ENCODE measurements at places on chromosomes 11 and 22.

DNA sequence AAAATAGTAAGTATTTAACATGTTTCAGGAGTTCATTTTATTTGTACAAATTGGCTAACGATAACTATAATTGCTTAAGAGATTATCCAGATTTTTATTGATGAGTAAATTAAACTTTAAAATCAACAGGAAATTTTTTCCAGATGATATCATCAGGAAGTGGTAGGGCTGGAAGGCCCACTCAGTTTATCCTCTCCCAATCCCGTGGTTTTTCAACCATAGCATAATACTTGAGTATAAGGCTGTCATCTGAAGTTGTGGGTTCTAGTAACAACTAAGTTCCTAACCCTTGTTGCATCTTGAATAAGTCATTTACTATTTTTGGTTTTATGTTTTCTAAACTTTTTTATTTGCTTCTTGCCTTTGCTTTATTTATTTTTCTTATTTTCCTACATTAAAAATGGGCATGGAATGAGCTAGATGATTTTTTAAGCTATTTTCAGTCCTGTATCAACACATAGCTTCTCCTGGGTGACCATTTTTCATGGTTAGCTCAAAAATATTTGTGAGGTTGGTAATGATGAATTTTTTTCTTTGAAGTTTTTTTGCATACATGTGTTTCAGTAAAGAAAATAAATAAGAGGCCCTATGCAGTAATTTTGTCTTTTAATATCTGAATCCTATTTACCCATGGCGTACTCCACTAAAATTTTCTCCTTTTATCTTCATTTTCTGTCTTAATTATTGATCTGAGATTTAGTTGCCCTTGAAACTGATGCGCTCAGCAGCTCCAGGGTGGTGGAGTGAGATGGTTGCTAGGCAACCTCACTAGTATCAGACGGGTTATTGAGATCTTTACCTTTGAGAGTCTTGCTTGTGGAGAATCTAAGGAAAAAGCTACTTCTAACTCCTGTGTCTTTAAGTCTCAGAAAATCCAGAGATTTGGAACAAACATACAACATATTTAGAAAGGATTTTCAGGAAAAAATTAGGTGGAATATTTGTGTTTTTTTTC, 452.0 kb upstream of the CCDC179 start:
- DNase-seq, result no peak

DNA sequence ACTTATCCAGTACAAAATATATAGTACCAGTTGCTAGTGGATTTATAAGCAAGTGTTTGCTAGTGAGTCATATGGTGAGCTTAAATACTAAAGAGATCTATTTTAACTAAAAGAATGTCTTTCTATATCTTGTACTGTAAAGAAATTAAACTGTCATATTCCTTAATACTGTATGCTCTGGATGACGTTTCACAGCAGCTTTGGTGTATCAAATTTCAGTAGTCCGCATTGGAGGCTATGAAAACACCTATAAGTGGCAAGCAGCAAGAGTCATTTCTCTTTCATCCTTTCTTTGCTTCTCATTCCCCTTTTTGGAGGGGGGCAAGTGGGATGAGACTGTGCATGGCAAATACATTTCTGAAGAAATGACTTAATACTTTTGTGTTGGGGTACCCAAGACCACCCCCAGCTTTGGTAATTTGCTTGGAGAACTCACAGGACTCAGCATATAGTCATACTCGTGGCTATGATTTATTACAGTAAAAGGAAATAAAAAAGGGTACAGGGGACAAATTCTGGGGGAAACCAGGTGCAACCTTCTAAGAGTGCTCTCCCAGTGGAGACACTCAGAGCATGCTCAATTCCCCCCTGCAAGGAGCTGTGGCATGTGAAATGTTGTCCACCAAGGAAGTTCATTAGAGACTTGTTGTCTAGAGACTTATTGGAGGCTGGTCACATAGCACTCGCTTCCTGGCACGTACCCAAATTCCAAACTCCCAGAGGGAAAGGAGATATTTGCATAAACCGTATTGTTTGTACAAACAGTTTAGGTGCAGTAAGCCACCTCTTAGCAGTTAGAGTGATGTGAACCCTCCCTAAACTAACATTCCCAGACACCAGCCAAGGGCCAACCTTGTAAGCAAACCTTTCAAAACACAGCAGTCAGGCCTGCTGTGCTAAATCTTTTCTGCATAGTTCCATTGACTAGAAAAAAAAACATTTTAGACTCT, 210.8 kb downstream of the PGR start:
- DNase-seq, result no peak

- DNase-seq, result peak; percentile 74
Observed at GRCh38 chr11:30585125-30585891, 845 bp downstream of the MPPED2 start.

GRCh38 chr11:126319374-126319740, 15.5 kb downstream of the DCPS start:
- peak; percentile 29 for DNase-seq

- peak; percentile 9 for DNase-seq
Observed at GRCh38 chr22:26225207-26225606, 55.9 kb downstream of the SEZ6L start.

- DNase-seq, result no peak
Observed at GRCh38 chr11:35848616-35849015, 95.2 kb upstream of the LDLRAD3 start.

DNA sequence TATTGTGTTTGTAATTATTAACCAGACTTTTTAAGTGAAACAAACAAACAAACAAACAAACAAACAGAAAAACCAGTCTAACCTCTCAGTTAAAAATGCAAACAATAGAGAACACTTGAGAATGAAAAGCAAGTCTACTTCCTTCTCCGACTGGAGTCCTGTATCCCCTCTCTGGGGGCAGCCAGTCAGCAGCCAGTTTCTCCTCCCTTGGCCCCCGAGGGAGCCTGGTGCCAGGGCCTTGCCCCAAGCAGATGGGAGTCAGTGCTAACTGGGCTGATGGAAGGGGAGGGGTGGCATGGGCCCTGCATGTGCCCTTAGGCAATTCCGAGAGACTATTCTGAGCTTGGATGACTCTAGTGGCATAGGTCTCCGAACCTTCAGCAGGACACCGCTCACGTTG, 137.2 kb downstream of the GRIK4 start:
- no peak for DNase-seq

DNA sequence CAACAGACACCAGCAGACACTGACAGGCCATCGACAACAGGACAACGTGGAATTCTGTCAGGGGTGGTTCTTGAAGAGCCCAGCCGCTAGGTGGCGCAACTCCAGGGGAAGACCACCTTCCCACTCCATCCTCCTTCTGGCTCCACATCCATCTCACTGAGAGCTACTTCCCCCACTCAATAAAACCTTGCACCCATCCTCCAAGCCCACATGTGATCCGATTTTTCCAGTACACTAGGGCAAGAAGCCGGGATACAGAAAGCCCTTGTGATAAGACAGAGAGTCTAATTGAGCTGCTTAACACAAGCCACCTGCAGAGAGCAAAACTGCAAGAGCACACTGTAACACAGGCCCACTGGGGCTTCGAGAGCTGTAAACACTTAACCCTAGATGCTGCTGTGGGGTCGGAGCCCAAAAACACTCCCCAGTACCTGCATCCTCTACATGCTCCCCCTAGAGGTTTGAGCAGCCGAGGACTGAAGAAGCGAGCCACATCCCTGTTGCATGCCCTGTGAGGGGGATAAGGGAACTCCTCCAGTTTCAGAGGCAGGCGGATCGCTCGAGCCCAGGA, 11.5 kb upstream of the RAB39A start:
- DNase-seq, result no peak

DNA sequence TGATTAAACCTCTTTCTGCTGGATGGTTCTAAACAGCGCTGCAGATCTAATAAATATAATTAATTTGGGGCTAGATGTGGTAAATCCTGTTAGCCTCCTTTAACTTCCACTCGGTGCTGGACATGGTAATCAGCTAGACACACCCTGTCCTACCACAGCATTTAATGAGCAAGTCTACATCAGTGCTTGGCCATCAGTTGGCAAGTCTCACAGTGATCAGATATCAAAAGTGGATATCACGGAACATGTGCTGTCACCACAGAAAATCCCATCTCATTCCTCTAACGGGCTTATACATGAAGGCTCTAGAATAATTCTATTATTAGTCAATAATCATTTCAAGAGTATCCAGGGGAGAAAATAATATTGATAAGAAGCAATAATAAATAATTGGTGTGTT, 5.6 kb upstream of the USP28 start:
- no peak for DNase-seq

DNA sequence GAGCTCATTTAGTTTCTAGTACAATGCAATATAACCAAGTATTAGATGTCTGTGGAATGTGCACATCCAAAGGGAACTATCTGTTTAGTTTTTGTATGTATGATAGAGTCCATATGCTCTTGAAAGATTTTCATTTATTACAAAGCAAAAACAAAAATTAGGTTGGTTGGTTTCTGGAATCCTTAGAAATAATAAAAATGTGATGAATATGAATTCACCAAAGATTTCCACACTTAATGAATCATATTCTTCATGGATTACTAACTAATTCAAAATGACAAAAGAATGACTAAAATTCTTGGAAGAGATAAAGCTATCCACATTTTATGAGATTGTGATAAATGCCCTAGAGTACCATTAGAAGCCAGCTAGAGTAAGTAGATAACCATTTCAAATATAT, 261.1 kb downstream of the SBF2 start:
- no peak for DNase-seq

DNA sequence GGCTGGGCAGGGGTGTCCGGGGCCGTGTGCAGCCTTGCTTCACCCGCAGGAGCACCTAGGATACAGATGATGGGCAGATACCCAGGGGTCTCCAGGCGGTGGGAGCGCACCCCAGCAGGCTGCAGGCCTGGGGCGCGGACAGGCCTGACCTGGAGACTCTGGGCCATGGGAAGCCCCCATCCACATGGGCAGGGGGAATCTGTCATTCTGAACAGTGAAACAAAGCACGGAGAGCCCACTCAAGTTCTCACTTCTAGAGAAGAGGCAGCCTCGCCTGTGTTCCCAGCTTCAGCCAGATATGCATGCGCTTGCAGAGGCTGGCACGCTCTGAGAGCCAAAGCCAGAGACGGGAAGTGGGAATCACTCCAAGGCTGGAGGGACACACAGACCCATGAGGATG, 333.1 kb downstream of the BRD1 start:
- no peak for DNase-seq

- no peak for DNase-seq
Observed at GRCh38 chr11:94145916-94146315, 17.3 kb downstream of the PANX1 start.

DNA sequence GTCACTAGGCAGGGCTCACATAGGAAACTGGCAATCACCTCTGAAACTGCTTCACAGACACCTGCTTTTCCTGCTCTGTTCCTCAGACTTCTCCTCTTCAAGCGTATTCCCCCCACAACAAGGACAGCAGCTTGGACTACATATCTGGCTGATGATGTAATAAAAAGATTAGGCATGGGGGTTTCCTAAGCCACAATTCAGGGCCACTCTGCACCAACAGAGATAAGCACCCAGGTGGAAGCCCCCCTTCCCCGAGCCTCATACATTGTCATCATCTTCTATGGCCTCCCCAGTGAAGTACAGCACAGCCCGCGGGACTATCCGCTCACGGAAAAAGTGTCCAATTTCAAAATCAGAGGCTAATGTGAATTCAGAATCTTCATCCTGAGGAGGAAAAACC, 25.0 kb upstream of the PHLDA2 start:
- no peak for DNase-seq

DNA sequence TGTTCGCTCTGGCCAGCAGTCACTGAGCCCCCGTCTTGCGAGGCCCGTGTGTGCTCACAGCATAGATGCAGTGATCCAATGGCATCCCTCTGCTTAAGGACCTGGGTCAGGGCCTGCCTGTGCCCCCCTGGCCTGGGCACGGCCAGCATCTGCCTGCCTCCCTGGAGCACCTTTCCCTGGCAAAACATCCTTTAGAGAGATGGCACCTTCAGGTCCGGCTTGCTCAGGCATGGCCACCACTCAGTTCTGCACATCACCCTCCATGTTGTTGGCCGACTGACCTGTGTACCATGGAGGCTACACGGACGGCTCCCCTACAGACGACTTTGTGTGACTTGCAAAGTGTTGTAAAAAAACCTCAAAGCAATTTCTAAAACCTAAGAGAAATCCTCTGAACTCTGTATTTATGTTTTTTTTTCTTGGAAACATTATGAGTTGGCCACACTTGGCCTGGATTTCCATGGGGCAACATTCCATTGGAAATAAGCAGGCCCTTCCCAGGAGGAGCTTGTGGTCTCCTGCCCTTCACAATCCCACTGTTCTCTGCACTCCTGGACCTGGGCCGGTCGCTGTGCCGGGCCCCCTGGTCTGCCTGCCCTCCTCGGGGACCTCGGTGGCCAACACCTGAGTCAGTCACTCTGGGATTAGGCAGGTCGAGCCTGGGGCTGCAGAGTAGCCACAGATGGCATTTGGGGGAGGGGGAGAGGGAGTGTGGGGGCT, 592.4 kb downstream of the TBC1D22A start:
- DNase-seq, result no peak

DNA sequence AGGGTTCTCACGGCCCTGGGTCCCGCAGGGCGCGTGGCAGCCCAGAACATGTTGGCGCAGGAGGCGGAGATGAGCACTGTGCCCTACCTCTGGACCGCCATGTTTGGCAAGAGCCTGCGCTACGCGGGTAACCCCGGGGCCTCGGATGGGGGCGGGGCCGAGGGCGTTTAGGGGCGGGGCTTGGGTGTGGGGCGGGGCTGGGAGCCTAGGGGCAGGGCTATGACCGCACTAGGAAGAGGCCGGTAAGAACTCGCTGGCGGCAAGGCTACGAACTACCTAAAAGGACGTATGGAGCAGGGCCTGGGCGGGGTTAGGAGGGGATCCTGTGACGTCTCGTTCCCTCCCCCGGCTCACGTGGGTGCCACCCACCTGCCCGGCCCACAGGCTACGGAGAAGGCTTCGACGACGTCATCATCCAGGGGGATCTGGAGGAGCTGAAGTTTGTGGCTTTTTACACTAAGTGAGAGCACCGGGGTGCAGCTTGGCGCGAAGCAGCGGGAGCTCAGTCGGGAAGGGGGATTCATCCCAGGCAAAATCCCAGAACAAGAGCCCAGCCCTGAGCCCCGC, 2.8 kb upstream of the LZTR1 start:
- peak; percentile 92 for DNase-seq

- DNase-seq, result no peak
Observed at GRCh38 chr11:36713715-36714114, 115.7 kb upstream of the RAG2 start.

GRCh38 chr22:44389926-44390612, 77.3 kb upstream of the SHISAL1 start:
- DNase-seq, result peak; percentile 41

GRCh38 chr22:26671317-26672059, 14.1 kb downstream of the MIAT start:
- DNase-seq, result peak; percentile 76

GRCh38 chr22:43867839-43868635, 5.7 kb upstream of the SULT4A1 start:
- peak; percentile 54 for DNase-seq

GRCh38 chr11:68825571-68825970, 16.1 kb downstream of the CPT1A start:
- no peak for DNase-seq

DNA sequence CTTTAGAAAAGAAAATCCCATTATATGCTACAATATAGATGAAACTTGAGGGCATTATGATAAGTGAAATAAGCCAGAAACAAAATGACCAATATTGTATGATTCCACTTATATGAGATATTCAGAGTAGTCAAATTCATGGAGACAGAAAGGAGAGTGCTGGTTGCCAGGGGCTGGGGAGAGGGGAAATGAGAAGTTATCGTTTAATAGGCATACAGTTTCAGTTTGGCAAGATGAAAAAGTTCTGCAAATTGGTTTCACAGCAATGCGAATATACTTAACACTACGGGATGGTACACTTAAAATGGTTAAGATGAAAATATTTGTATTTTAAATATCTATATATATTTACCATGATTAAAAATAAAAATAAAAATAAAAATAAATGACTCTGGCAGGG, 31.1 kb upstream of the RDX start:
- DNase-seq, result no peak
